ENCODE measurements at places on chromosomes 13 and 19.

GRCh38 chr19:54674021-54674617 lies 11.3 kb downstream of the LILRB4 start:
- DNase-seq: no peak

DNA sequence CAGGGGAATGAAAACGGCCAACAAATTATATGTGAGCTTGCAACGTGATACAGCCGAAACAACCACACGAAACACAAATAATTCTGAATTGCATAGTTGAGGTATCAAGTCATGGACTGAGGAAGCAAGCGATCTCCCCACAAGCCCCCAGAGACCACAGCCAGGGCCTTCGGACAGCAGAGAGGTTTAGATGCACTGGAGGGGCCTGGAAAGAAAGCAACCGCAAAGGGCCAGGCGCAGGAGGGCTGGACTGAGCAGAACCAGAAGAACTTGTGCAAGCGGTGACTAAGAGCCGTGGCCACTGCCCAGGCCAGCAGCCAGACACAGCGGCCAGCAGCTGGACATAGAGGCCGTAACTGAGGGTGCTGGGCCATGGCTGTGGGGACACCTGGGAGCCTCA lies 131.4 kb downstream of the TNFRSF19 start:
- no peak for DNase-seq

GRCh38 chr13:104648291-104648690 lies 1582.1 kb upstream of the SLC10A2 start:
- no peak for DNase-seq

- DNase-seq: no peak
Measured at GRCh38 chr13:32107474-32107873, 75.9 kb downstream of the FRY start.

DNA sequence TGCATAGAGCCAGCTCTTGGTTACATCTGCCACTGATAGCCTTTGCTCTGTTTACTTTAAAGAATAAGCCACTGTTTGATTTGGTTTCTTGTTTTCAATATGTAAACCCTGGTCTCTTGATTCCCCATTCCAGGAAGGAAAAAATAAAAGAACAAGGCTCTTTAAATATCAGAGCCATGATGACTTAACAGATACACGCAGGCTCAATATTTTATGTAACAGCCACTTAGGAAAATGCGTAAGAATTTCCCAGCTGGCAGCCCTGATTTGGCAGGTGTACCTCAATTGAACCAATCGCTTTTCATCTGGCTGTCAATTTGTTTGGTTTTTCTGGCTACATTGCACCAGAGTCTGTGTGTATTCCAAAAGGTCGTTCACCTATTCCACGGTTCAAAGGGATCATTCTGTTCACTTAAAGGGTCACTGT lies 65.6 kb downstream of the IRS2 start:
- no peak for DNase-seq

- DNase-seq: no peak
Measured at GRCh38 chr19:34188408-34188807, 16.1 kb downstream of the LSM14A start.

DNA sequence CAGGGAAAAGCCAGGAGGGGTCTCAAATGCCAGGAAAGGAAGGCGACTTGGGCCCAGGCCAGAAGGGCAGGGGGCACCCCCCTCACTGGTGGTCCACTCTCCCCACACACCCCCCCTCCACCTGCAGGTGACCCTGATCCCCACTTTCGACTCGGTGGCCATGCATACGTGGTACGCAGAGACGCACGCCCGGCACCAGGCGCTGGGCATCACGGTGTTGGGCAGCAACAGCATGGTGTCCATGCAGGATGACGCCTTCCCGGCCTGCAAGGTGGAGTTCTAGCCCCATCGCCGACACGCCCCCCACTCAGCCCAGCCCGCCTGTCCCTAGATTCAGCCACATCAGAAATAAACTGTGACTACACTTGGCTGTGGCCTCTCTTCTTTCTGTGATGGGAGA lies 14.9 kb downstream of the MAP1S start:
- DNase-seq: no peak

DNA sequence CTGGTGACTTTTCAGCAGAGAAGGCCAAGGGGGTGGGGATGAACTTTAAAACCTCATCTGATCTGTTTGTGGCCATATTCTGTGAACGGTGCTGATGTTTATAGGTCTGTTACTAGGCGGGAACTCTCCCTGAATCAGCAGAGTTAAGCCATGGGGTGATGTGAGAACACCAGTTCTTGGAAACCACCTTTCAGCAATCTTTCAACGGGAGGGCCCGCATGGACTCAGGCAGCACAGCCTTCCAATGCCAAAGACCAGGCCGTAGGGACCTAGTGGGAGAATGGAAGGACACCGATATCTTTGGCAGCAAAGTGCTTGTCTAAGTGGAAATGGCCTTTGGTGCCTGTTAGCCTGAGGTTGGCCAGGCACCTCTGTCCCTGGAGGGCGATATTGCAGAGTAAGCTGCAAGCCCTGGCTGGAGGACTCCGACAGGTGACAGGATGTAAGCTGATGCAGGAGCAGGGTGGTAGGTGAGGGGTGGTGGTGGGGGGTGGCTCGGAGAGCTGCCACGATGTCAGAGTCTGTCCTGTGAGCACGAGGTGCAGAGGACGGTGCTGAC lies 57.0 kb downstream of the ERCC5 start:
- no peak for DNase-seq

DNA sequence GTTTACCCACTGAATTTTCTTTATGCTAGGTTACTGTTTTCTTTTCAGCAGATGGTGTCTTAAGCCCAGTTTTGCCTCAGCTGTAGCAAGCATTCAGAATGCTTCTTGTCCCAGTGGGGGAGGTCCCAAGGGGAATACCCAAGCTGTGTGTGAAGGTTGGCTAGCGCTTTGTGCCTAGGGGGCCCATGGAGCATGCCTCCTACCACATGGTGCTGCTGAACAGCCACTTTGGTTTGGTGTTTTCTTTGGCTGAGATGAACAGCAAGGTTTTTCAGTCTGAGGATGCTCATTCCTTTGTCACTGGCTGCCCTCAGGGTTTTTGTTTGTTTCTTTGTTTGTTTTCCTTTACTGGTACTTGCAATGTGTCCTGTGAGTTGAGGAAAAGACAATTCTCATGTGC lies 99.0 kb downstream of the PCDH20 start:
- no peak for DNase-seq

- no peak for DNase-seq
Measured at GRCh38 chr19:16374436-16374835, 49.8 kb downstream of the KLF2 start.

All from activated CD4-positive, CD25-positive, alpha-beta regulatory T cell treated with anti-CD3 and anti-CD28 coated beads, Interleukin-2, amount 50 U/mL, for 16 hours (primary cell).